Left renal cortex interstitium (tissue), 4 donors: ENCODE measurements at places on chromosomes 2 and 18.

GRCh38 chr2:72886505-72887031 lies 640 bp upstream of the SPR start:
- DNase-seq: no peak

DNA sequence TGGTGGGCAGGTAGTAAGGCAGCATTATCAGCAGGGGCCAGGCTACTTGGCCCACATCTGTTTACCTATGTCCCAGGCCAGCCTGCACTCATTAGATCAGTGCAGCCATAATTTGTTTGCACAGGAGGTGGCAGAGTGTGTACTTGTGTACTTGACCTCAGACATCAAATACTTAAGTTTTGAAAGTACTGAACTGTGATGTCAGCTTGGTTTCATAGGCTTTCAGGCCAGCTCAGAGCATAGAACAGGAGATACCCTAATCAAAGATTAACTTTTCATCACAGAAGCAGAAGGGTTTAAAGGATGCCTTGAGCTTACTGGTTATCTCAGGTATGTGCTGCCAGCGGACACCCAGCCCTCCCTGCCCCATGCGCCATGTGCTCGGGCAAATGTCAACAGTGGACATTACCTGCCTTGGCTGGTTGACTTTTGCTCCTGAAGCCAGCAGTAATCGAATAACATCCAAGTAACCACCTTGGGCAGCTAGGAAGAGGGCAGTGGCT lies 33.2 kb downstream of the ANKRD29 start:
- no peak for DNase-seq

GRCh38 chr2:159790323-159790722 lies 7.7 kb downstream of the CD302 start:
- no peak for DNase-seq

DNA sequence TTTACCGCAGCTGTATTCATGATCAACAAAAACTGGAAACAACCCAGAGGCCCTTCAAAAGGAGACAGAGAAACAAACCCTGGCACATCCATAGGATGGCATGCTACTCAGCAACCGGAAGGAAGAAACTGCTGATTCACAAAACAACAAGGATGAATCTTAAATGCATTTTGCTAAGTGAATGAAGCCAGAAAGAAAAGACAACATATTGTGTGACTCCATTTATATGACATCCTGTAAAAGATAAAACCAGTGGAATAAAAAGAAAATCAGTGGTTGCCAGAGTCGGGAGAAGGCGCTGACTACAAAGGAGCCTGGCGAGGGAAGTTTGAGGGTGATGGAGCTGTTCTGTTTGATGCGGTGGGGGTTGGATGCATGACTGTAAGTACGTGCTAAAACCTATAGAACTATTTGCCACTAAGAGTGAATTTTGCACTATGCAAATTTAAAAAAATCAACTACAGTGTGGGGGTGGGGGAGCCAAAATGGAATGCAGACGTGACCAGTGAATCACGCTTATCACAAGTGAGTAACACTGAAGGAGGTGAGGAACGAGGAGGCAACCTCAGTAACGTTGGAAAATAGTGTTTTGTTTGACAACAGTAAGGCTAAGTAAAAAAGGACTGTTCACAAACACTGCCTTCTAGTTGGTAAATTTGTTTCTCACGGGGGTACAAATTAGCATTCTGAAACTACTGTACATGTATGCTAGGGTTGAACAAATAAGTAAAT lies 108.9 kb downstream of the INHBB start:
- DNase-seq: no peak

DNA sequence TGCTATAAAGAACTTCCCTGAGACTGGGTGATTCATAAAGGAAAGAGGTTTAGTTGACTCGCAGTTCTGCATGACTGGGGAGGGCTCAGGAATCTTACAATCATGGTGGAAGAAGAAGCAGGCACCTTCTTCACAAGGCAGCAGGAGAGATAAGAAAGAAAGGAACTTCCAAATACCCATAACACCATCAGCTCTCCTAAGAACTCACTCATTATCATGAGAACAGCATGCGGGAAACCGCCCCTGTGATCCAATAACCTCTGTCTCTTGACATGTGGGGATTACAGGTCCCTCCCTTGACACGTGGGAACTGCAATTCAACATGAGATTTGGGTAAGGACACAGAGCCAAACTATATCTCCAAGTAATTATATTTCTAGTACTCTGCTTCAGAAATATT lies 163.8 kb upstream of the CDH20 start:
- no peak for DNase-seq

DNA sequence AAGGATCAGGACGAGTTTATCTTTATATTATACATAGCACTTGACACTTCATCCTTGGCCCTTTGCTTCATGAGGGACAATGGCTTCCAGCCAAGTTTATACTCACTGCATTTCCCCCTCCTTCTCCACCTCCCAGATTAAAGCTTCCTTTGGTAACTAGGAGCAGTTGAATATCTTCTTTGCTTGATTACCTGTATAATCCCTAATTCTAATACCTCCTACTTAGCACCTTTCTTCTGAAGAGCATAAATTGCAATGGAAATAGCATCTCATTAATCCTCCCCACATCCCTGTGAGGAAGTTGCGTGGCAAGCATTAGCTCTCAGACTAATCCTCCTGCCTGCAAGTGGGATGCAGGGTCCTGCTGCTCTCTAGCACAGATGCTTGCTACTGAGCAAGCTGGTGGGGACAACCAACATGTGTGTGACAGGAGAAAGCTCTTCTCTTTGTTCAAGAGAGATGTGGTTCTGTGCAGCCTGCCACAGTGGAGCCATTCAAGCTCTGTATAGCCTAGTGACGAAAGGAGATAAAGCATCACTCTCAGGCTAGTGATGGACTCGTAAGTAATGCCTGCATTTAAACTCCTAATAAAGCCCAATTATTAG lies 19.1 kb downstream of the KLHL14 start:
- no peak for DNase-seq

DNA sequence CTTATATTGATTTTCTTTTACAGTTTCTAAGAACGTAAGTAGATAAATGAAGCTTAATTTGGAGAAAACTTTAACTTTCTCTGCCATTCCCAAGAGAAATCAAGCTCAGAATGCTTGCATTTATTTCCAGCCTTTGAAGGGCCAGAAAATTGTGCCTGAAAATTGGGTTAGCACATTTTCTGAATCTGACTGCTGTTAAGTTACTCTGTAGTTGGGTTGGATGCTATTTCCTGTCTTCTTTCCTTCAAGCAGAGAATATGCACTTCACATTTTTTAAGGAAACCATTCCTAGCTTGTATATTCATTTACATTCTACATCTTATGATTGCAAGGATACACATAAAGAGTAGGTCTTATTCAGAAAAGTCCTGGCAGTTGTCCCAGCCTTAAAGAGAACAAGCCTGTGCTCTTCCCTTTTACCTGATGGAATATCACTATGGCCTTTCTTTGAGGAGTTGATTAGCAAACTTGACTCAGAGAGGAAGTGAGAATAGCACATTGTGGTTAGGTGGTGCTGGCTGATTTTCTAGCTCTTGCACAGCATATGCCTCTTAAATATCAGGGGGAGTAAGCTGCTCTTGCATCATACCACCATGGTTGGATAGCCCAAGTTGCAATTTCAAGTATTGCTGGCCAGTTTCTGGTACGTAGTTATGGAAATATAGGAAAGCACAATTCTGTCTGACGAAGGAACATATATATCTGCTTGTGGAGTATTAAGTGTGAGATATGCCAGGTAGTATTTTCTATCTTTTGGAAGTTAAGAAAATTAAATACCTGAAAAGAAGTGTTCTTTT lies 133.7 kb downstream of the COMMD1 start:
- no peak for DNase-seq

DNA sequence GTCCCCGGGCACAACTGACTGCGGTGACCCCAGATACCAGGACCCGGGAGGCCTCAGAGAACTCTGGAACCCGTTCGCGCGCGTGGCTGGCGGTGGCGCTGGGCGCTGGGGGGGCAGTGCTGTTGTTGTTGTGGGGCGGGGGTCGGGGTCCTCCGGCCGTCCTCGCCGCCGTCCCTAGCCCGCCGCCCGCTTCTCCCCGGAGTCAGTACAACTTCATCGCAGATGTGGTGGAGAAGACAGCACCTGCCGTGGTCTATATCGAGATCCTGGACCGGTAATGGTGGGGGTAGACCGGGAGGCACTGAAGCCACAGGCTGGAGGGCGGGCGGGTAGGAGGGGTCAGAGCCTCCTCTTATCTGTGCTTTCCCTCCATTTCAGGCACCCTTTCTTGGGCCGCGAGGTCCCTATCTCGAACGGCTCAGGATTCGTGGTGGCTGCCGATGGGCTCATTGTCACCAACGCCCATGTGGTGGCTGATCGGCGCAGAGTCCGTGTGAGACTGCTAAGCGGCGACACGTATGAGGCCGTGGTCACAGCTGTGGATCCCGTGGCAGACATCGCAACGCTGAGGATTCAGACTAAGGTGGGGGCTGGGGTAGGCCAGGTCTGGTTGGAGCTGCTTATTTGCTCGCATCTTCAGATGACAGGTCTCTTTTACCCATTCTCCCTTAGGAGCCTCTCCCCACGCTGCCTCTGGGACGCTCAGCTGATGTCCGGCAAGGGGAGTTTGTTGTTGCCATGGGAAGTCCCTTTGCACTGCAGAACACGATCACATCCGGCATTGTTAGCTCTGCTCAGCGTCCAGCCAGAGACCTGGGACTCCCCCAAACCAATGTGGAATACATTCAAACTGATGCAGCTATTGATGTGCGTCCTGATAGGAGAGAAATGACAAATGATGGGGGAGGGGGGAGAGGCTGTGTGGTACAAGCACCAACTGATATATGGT lies 780 bp downstream of the HTRA2 start:
- no peak for DNase-seq

DNA sequence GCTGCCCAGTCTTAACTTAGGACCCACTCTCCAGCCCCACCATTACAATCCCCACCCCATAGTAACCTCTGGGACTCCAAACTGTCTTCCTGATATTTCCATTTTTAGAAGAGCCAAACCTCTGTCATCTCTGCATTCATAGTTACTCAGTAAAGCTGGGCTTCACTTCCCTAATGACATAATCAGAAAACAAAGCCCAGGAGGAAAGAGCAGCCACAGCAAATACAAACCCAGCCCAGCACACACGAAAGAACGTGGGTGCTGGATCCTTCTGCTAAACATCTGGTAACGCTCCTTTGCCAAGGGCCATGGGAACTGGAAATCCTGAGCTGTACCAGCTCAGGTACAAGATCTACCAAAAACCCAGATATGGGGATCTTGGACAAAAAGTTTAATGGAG lies 36.8 kb upstream of the RIOK3 start:
- no peak for DNase-seq

DNA sequence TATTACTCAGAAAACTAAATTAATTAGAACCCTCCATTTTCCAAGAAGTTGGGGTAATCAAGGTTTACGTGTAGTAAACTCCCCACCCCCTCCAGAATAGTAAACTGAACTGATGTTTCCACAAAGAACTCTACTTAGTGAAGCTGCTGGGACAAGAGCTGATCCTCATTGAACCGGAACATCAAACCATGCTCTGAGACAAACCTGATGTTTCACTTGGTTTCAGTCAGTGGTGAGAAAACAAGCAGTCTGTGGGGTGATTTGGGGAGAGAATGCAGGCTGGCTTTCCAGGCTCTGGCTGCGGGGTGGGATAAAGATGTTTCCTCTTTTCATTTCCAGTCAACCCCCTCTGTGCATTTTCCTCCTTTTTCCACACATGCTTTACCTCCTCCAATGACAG lies 38.2 kb downstream of the CELF4 start:
- no peak for DNase-seq

GRCh38 chr18:79524181-79525078 lies 128.7 kb downstream of the NFATC1 start:
- no peak for DNase-seq

DNA sequence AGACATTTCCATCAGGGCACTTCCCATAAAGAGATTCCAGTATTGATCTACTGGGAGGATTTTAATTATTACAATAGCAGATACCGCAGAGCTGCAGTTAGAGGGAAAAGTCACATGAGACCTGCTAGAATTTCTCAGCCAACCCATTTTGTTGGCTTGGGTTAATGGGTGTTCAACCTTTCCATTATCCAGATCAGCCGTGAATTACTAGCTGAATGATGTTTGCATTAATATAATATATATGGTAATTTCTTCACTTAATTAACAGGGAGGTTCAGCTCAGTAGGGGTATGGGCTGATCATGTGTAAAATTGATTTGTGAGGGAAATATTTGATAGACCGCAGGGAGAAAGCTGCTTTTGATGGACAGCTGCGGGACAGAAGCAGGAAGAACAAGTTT lies 56.4 kb upstream of the OTX1 start:
- DNase-seq: no peak

DNA sequence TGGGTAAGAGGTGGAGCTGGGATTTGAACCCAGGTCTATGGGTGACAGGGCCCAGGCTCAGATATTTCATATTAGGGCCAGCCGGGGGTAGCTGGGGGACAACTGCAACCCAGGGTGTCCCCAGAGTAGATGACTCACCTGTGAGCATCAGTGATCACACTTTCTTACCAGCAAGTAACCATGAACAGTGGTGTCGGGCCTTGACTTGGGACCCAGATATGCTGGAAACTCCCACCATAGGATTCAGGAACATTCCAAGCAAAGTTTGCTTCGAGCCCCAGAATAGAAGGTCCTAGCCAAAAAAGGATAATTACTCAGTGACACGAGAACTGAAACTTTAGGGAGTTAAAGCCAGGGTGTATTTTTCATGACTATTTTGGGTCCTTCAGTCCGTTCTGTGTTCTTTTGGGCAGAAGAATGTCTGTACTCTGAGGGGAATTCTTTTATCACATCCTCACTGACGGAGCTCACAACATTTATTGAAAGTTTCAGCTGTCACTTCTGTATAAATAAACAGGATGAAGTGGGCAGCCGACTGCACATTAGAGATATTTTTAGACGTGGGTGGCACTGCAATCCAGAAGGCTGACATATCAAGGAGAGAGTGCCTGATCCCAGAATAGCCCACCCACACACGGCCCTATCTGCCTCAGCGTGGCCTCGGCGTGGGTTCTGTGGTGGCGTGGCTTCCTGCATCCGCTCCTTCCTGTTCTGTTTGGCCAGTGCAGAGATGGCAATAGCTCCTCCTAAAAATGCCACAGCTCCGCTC lies 45.6 kb downstream of the RAMP1 start:
- DNase-seq: no peak

- no peak for DNase-seq
These were observed 1102.4 kb upstream of the ZEB2 start for GRCh38 chr2:145622285-145622684.

DNA sequence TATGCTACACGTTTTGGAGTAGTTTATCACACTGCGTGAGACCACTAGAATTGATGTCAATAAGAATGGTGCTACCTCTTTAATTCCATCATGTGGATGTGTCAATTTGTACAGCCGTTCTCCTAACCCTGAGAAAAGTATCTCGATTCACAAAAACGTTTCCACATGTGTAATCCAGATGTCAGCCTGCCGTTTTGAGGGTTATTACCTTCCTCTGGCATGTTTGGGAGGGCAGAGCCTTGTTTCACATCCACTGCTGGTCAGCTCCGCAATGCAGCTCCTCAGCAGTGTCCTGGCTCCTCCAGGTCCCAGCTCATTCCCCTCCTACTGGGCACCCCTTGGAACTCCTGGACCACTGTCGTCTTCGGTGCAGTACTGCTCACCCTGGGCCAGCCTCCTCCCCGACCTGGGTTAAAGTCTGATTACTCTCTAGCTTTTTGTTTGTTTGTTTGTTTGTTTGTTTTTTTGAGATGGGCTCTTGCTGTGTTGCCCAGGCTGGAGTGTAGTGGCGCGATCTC lies 34.6 kb downstream of the COPS7B start:
- no peak for DNase-seq
